ENCODE measurements at places on chromosomes 2 and 18.

DNA sequence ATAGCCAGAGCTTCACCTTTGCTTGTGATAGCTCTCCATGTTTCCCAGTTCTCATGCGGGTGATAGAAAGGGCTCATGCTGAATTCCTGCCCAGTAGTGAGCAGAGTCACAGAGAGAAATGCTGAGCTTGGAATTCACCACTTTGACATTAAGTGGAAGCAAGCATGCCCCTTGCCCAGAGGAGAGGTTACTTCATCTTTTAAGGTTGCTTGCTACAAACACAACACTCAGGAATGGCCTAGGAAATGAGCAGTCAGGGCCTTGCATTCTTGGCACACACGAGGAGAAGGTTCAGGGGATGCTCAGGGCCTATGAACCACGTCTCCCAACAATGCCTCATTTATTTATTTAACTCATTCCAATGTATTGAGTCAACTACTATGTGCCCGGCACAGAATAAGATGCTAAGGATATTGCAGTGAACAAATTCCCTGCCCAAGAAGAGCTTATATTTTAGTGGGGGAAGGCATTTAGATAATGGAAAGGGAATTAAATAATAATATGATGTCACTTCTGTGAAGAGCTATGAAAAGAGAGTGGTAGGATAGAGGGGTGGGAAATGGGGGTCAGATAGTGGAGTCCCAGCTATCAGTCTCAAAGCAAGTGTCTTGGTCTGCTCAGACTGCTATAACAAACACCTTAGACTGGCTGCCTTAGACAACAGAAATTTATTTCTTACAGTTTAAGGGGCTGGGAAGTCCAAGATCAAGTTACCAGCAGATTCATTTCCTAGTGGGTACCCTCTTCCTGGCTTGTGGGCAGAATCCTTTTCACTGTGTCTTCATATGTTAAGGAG lies 42.1 kb downstream of the DDX18 start:
- no peak for DNase-seq

DNA sequence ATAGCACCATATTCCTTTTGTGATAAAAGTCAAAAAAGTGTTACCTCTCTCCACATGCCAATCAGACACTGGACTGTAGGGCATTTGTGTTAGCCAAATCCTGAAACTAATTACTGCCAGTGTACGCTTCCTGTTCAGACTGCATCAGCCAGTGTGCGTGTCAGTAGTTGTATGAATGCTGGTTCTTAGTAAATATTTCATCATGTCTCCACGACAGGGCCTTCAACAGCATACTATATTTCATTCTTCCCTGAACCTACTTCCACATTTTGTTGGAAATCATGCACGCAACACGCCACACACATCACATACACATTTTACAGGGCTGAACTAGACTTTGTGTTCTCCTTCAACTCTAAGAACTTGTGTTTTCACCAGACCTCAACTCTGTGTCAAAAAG lies 77.5 kb downstream of the EPB41L3 start:
- DNase-seq = no peak

GRCh38 chr2:240725671-240726070 lies 34.0 kb downstream of the AQP12A start:
- DNase-seq = no peak

DNA sequence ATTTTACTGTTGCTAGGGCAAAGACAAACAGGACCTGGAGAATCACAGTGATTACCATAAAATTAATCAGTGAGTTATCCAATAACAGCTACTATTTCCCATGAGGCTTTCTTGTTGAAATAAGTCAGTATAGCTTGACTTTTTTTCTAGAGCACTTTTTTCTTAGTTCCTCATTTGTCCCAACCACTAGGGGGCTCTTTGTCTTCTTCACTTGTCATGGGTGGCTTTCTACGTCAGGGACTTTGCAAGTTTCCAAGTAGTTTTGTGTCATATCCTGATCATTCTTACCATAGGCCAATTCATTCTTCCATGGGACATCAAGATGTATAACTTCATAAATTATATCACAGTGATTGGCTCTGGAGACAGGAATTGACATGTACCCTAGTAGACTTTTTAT lies 1019.6 kb upstream of the PIK3C3 start:
- no peak for DNase-seq

DNA sequence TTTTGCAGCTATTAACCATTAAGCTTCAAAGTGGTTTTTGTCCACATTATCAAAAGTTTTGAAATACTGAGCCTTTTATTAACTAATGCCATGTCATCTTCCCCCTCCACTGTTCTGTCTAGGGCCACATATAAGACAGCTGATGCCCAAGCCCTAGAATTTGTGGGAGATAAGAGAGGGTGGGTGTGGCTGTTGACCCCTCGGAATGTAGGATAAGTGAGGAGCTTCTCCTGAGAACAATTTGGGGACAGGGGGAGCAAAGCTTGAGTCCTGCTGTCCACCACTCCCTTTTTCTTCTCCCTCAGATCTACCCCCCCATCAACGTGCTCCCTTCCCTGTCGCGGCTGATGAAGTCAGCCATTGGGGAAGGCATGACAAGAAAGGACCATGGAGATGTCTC lies 14.3 kb upstream of the ANKRD53 start:
- DNase-seq = no peak
